Activated naive CD4-positive, alpha-beta T cell treated with anti-CD3 and anti-CD28 coated beads, Interleukin-2, amount 50 U/mL, for 72 hours (primary cell): ENCODE measurements at places on chromosomes 11 and 22. TPM values are rescaled to one million over a fixed set of nuclear protein-coding genes. Genes with fewer than 3 reads are reported as not detected.

DNA sequence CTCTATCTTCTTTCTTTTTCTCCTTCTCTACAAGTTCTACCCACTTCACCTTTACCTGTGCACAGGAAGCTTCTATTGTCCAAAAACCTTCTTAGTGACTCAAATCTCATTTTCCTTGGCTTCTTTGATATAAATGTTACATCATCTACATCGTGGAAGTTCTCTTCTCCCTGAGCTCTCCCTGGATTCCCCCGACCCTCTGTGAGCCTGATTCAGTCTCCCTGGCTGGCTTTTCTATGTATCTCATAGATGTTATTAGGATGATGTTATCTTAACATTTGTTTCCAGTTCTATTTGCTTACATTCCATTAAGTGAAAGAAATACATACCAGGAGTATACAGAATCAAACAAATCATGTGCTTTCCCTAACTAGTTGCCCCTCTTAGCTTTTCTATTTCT, 235.8 kb upstream of the PITPNB start:
- no peak for DNase-seq

DNA sequence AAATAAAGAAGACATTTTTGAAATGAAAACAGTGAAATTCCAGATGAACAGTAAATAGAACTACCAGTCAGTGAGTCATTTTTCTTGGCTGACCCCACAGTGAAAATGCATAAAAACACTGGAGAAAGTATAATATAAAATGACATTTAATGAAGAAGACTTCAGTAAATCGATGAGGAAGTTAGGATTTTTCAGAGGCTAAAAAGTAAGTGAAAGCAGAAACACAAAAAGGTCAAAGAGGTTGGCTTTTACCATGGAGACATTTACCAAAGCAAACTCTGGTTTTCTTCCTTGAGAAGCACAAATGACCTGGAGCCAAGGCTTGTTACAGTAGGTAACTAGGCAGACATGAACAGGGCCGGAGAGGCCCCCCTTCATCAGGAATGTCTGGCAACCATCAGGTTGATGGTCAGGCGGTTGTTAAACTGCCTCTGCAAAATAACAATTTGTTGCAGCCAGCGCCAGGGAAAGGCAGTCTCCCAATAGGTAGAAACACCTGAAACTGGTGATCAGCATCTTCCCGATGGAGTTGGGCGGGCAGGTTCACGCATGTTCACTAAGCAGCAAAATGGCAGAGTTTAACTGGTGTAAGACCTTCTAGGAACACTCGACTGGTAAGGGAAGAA, 16.7 kb upstream of the TMEM123 start:
- DNase-seq, result no peak

DNA sequence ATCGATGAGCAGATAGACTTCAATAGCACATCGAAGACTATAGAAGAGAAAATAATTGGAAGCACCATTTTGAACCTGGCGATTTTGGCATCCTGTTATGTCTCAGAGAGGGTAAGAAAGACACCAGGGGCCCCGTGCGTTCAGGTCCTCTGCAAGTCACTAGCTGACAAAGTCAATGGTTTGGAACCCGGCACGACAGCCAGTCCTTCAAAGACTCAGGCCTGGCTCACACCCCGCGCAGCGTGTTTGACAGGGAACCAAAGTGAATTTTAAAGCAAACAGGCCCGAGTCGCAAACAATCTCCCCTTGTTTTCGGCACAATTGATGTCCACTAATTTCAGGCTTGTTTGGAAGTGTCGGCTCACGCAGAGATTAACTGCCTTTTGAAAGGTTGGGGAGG, 716.6 kb downstream of the BRD1 start:
- no peak for DNase-seq

- no peak for DNase-seq
These were observed 570.7 kb downstream of the JRKL start for GRCh38 chr11:96960476-96960875.

GRCh38 chr11:109870297-109870696, 222.9 kb upstream of the ZC3H12C start:
- DNase-seq, result no peak

TSSK2 gene
- not detected for total RNA-seq

DNA sequence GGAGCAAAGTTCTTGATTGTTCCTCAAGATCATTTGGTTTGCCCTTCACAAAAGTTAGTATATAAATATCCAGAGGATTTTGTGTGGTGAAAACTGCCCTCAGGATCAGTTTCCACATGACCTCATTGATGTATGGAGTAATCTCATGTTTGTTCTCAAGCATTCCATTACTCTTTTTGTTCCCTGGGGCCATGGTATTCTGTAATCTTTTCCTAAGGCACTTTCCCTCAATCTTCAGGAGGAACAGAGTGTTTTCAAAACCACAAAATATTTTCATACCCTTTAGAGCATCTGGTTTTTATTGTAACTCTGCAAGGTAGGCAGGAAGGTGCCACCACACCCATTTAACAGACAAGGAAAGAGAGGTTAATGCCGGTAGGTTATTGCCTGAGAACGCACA, 99.6 kb downstream of the FAM181B start:
- no peak for DNase-seq

PKDREJ gene
- total RNA-seq, result 0.04 TPM

DNA sequence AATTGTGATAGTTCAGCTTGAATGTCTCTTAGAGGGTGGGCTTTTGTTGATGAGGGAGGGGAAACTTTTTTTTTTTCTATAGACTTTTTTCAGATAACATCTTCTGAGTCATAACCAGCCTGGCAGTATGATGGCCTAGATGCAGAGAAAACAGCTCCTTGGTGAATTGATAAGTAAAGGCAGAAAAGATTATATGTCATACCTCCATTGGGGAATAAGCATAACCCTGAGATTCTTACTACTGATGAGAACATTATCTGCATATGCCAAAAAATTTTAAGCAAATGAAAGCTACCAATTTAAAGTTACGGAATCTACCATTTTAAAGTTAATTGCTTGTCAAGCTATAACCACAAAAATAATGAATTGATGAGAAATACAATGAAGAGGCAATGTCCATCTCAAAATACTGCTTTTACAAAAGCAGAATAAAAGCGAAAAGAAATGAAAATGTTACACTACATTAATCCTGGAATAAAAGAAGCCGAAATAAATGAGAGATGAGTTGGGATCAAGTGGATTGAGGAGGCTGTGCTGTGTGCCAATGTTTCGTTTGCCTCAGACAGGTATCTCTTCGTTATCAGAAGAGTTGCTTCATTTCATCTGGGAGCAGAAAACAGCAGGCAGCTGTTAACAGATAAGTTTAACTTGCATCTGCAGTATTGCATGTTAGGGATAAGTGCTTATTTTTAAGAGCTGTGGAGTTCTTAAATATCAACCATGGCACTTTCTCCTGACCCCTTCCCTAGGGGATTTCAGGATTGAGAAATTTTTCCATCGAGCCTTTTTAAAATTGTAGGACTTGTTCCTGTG, 3.9 kb downstream of the MALAT1 start:
- no peak for DNase-seq

DNA sequence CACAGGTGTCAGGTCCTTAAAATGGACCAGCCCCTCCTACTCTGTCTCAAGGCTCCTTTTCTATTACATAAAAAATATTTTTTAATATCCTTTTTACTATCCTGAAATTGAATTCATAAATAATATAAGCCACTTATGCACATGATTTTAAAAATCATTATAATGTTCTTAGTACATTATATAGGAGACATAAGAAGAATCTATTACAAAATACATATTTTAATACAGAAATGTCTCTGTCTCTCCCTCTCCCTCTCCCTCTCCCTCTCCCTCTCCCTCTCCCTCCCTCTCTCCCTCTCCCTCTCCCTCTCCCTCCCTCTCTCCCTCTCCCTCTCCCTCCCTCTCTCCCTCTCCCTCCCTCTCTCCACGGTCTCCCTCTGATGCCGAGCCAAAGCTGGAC, 52.0 kb upstream of the SLC6A5 start:
- DNase-seq, result no peak

DNA sequence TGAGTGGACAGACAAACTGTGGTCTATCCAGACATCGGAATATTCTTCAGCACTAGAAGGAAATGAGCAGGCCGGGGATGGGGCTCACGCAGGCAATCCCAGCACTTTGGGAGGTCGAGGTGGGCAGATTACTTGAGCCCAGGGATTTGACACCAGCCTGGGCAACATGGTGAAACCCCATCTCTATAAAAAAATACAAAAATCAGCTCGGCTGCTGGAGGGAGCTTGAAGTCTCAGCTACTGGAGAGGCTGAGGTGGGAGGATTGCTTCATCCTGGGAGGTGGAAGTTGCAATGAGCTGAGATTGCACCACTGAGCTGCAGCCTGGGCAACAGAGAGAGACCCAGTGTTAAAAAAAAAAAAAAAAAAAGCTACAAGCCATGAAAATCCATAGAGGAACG, 8.0 kb upstream of the CTSD start:
- no peak for DNase-seq

TMEM191C gene
- 3.2 TPM for total RNA-seq

DNA sequence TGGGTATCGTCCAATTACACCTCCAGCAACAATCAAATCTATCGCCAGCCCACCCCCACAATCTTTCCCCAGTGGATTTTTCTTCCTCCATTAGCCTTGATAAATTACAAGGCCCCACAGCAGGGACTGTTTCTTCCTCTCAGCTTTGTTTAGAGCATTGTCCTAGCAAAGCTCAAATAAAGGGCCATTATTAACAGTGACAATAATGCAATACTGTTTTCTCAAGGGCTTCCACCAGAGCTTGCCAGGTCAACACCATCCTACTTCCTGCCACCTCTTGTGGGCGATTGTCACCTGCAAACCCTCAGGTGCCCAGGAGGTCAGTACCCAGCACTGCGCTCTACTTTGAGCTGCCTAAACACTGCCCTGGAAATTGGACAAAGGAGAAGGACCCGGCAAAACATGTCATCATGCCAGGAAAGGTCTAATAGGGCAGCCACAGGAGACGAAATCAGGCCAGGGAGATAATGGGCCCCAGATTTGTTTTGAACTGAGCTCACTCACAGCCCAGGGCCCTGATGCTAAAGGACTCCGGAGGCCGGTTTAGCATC, 95.2 kb downstream of the ABTB2 start:
- no peak for DNase-seq

DNA sequence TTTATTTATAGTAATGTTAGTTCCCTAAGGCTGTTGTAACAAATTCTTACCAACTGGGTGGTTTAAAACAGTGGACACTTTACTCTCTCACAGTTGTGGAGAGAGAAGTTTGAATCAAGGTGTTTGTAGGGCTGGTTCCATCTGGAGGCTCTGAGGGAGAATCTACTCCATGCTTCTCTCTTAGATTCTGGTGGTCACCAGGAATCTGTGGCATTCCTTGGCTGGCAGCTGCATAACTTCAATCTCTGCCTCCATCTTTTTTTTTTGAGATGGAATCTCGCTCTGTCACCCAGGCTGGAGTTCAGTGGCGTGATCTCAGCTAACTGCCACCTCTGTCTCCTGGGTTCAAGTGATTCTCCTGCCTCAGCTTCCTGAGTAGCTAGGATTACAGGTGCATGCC, 46.3 kb downstream of the LDLRAD3 start:
- no peak for DNase-seq

- no peak for DNase-seq
These were observed 1.8 kb downstream of the SCUBE2 start for GRCh38 chr11:9089636-9090035.

- no peak for DNase-seq
These were observed 143.6 kb upstream of the TRPC6 start for GRCh38 chr11:101727451-101727850.

DNA sequence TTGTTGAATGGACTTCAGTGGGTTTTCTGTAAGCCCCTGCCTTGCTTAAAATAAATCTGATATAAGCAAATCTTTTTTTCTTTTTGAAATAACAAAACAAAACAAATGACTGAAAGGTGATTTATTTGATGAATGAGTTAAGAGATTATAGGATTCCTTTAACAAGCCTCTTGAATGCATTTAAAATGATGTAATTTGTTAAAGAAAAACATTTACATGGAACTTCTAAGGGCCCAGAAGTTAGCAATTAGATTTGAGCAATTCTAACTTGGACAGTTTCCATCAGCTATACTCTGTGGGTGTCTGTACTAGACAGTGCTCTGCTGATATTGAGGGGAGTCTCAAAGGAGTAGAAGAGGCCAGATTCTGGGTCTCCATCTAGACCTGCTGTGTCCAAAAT, 143.5 kb upstream of the RAG2 start:
- DNase-seq, result no peak

- no peak for DNase-seq
These were observed 220.6 kb upstream of the ISX start for GRCh38 chr22:34845391-34845790.

DNA sequence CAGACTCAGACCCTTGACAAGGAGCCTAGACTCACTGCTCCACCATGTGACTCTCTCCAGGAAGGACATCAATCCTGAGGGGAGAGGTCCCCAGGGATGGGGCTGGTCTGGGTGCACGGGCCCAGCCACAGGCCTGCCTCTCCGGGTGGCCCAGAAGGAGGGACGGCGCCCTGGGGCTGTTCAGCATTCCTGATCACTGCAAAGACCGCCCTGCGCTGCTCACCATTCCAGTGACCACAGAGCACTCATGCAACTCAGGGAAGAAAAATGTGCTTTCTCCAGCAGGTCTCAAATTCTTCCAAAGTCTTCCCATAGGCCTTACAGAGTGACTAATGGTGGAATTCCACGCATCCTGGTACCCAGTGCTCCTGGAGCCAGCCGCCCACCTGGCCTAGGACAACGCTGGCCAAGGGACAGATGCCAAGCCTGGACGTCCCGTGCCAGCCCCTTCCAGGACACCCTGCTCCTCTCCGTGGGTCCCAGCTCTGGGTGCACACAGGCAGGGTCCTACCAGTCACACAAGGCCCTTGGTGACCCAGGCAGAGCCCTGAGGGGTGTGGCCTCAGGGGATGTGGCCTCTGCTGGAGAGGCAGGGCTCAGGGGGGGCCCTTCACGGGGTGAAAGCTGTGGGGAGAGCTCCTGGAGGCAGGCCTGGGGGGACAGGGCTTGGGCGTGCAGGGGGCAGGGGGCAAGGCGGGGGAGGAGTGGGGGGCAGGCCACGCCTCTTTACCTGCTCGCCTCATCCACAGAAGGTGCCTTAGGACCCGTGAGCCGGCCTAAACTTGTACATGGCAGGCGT, 178.8 kb downstream of the IGLL1 start:
- no peak for DNase-seq

GRCh38 chr22:44080936-44081861, 57.1 kb downstream of the PARVB start:
- DNase-seq, result peak; percentile 61

GRCh38 chr11:43806976-43807375, 73.7 kb upstream of the ALKBH3 start:
- DNase-seq, result no peak

PYGM gene
- total RNA-seq, result 0.87 TPM

ADAMTS15 gene
- not detected for total RNA-seq

GRCh38 chr11:50075856-50076255, 43.2 kb downstream of the OR4C45 start:
- DNase-seq, result no peak

RAB3IL1 gene
- not detected for total RNA-seq

GRCh38 chr11:109264128-109264527, 157.9 kb upstream of the C11orf87 start:
- no peak for DNase-seq

- no peak for DNase-seq
These were observed 266.2 kb upstream of the PLET1 start for GRCh38 chr11:112526699-112527416.

DNA sequence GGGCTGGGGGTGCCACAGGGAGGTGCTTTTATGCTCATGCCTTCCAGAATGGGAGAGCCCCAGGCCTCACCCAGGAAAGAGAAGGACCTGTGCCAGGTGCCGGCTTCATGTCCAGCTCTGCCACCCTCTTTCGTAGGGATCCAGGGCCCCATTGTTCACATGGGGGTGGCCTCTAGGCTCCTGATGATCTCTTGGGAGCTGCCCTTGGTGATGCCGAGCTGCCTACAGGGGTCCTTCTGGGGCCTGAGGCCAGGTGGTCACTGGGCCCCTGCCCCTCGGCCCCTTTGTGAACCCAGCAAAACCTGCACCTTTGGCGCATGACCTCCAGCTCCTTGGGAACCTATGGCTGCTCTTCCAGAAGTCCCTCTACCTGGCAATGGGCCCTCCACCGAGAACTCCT, 41.4 kb upstream of the SMIM38 start:
- DNase-seq, result no peak

MIOX gene
- total RNA-seq, result 0.25 TPM
